Activated T-helper 2 cell treated with anti-CD3 and anti-CD28 coated beads, Interferon-gamma antibody, Interleukin-2, Interleukin-4, amounts not matched to agents 10 μg/mL and 5 μg/mL and 100 μg/mL, durations not matched to agents 14 hours and 24 hours and 36 hours (primary cell): ENCODE measurements at places on chromosomes 12 and 14. TPM values are rescaled to one million over a fixed set of nuclear protein-coding genes. Genes with fewer than 3 reads are reported as not detected.

DNA sequence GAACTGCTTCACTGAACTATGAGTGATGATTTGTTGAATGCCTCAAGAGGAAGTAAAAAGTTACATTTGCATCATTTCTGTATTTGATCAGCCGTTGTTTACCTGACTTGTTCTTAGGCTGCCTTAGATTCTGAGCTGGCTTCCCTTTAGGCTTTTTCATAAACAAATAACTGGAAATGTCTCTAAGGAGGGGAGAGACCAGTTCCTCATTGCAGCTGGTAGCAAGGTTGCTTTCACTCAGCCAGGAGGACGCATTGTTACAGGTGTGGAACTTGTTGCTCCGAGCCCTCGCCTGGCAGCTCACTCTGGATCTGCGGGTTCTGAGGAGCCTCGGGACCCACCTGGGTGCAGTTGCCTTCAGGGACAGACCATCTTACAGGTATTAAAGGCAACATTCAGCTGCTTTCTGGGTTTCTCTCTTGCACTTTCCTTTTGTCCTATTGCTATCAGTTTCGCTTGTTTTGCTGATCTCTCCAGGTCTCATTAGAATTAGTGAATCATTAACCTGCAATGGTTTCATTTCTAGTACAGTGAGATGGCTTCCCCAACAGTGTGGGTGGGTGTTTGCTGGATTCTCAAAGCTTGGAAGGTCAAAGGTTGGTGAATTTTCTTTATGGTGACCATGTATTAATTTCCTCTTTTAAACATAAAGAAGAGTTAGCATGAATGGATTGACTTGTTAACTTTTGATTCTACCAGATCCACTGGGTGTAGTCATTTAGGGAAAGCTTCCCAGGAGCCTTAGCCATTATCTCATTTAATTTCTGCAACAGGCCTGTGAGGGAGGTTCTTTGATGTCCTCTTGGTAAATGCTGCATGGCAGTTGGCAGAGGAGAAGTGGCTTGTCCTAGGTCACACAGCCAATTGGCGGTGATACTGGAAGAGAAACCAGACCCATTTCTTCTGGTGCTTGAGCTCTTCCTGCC is at the start of gene PLEKHG7:
TSS of gene PLEKHG7 (plus strand) at position 236 of the 926 bp plus-strand sequence. CDS start 3,643 bp downstream, outside the sequence.
- DNase-seq, result no peak

GRCh38 chr12:45234139-45234865 is 18.4 kb downstream of the ANO6 start:
- DNase-seq, result no peak

- DNase-seq, result no peak
Measured at GRCh38 chr12:95582230-95583058, 31.2 kb upstream of the USP44 start.

DNA sequence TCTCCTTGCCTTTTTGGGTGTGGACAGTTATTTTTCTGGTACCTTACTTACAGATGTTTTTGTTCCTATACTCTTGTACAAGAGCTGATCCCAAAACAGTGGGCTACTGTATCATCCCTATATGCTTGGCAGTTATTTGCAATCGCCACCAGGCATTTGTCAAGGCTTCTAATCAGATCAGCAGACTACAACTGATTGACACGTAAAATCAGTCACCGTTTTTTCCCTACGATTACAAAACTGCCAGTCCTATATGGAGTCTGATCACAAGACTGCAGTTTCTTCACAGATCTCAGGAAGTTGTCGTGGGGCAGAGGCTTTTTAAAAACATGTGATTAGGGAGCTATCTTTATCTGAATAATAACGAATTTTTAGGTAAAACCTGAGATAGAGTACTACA is 1.3 kb downstream of the LYSET start:
- no peak for DNase-seq

DNA sequence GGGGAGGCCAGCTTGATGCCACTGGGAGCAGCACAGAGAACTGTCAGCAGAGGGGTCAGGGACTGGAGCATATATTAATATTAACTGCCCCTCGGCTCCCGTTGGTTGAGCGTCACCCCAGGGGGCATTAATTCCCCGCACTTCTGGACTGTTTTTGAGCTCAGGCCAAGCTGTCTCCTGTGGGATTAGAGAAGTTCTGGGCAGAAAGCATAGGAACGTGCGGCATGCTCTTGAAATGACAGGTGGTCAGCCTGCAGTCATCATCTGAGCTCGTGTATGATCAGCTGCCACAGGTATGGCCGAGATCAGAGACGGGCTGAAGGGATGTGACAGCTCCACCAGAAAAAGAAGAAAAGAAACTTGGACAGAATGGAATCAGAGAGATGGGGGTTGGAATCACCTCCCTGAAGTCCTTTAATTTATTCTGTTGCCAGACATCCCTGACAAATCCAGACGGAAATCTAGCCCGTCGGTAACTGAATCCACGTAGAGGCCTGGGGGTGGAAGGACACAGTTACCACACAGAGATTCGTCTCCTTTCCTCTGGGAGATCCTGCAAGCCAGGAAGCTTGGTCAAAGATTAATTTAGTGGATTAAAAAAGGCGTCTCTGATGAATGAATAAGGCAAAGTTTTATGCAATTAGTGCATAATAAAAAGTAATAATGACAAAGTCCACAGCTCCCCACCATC is 23.6 kb downstream of the NR1H4 start:
- DNase-seq, result no peak

GRCh38 chr12:54988402-54989054 is 4.0 kb upstream of the TESPA1 start:
- DNase-seq, result no peak

DNA sequence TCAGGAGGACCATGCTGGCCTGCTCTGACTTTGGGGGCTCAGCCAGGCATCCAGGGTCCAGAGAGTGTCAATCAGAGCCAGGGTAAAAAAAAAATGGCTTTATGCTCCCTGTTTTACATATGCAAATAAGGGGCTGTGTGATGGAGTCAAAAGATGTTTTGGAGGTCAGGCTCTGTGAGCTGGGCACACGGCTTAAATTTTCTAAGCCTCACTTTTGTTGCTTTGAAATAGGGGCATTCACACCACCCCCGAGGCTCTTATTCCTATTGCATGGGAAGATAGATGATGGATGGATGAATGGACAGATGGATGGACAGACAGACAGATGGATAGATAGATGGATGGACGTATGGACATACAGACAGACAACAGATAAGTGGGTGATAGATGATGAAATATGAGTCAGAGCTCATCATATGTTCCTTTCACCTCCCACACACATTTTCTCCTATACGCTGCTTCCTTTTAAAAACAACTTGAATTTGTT is 42.7 kb downstream of the RIN3 start:
- no peak for DNase-seq

GRCh38 chr12:4434301-4434700 is 11.3 kb downstream of the FGF6 start:
- DNase-seq, result no peak

DNA sequence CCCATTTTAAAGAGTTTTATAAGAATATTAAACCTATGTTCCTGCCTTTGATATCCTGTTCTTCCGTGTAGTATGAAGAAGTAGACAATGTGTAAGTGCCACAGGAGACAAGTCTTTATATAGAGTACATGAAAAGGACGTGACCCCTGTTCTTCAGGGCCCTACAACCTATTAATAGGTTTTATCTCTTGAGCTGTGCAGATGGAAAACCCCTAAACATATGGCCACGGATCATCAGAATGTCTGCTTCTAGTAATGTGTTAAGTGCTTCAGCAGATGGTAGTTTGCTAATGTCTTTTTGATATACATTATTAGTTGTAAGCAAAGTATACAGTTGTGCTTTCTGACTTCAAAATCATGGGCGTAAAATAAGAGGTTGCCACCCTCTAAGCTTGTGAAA is 228.5 kb downstream of the PTPRO start:
- no peak for DNase-seq

- DNase-seq, result no peak
Measured at GRCh38 chr12:104484079-104484478, 27.3 kb downstream of the CHST11 start.

DNA sequence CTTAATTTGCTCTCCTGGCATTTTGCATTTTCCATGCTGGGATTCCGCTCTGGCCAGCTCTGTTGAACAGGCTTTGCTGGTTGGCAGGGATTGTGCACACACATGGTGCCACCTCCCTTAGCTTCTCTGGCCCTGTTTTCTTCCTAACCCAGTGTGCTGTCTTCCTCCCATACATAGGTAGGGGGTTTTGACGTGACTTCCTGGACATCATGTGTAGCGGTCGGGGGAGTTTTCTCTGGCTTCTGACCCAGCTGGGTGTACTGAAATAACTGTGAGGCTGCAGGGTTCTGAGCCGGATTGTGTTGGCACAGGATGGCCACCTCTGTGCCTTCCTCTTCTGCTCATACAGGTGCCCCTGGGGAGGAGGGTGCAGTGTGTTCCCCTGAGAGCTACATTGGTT is 25.7 kb downstream of the C14orf132 start:
- no peak for DNase-seq

DNA sequence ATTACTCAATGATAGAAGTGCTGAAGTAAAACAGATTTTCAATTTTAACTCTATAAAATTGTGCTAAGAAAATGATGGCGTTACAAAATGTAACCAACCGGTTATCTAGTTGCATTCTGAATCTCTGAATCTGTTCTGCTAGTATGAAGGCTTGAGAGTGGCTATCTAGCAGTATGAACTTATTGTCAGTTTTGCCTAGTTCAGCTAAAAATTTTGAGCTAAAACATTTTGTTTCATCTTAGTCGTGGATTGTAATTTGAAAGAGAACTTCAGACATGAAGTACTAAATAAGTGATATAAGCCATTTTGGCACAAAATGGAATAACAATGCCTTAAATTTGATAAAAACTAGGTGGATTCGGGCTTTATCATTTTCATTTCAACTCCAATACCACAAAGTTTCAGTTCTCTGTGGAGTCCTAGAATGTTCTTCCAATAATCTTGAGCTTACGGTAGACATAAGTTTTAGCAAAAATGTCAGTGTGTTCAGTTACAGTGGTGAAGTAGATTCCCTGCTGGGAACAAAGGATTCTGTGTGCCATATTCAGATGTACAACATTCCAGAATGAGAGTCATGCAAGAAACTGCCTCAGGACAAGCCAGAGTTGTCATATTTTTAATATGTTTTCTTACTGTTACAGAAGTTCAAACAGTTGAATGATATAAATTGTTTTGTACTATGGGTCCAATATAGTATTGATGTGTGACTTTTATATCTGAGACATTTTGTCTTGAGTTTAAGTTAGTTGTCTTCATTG is 28.1 kb downstream of the ATP6V1D start:
- no peak for DNase-seq

DNA sequence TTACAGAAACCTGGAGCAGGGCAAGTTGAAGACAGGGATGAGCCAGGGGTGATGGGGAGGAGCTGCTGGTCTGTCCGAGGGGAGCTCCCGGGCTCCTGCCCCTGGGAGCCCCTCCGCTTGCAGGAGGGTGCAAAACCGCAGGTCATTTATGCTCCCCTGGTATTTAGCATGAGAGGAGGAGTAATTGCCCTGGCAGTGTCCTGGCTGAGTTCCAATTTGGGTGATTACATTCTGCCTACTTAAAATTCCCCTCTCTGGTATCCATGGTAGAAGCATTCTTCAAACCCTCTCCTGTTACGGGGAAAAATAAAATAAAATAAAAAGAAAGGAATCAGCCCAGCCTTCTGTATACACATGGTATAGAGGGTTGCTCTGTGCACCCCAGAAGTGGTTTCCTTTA is 61.7 kb upstream of the VRK1 start:
- no peak for DNase-seq

Gene NEDD1
- total RNA-seq, result 53.7 and 54.2 TPM in 2 replicates

Gene EIF2S3B
- 0.48 and 0.52 TPM in 2 replicates for total RNA-seq

Gene PIWIL1
- total RNA-seq, result not detected in 2 replicates

Gene SLC25A21
- not detected in 2 replicates for total RNA-seq
